Esophagus muscularis mucosa (tissue), 4 donors: ENCODE measurements at places on chromosomes 13 and 19. TPM values are rescaled to one million over a fixed set of nuclear protein-coding genes. Genes with fewer than 3 reads are reported as not detected.

- no peak for DNase-seq
These were observed 603 bp downstream of the GPALPP1 start for GRCh38 chr13:44989941-44990340.

- DNase-seq, result no peak
These were observed 22.8 kb downstream of the PLIN4 start for GRCh38 chr19:4495471-4495870.

DNA sequence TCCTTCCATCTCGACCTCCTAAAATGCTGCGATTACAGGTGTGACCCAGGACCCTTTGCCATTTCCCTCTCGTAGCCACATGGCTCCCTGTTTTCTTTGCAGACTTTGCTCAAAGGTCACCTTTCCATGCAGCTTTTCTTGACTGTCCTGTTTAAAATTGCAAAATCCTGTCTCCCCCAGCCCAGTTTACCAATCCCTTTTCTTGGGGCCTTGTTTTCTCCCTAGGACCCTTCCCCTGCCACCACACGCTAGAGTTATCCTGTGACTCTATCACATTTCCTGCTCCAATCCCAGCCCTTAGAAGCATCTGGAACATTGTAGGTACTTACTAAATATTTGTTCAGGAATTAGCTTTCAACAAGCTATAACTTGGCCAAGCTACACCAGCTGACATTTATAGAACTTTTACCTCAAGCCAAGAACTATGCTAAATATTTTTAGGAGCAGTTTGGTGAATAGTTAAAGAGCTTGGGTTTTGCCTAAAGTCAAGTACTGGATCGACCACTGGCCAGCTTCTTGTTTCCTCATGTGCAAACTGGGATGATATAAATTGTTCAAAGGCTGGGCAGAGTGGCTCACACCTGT, 9.1 kb upstream of the SERTAD3 start:
- no peak for DNase-seq

DNA sequence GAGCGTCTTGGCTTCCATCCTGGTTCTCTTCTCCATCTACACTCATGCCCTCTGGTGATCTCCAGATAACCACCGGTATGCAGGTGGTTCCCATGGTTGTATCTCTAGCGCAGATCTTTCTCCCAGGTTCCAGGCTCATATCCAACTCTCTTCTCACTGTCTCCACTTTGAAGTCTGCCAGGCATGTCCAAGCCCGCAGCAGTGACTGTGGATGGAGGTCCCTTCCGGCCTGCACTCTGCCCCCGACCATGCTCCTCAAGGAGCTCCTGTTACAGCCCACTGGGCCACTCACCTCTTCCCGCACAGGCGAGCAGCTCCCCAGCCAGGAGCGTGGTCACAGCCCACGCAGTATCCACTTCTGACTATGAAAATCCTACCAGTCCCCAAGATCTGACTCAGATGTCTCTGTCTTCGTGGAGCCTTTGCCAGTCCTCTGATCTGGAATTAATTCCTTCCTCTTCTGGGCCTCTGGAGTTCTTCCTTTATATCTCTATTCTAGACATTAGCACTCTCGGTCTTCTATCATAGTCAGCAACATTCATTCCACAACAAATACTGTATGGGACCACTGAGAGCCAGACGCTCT, 100.2 kb downstream of the TEX26 start:
- DNase-seq, result no peak

DNA sequence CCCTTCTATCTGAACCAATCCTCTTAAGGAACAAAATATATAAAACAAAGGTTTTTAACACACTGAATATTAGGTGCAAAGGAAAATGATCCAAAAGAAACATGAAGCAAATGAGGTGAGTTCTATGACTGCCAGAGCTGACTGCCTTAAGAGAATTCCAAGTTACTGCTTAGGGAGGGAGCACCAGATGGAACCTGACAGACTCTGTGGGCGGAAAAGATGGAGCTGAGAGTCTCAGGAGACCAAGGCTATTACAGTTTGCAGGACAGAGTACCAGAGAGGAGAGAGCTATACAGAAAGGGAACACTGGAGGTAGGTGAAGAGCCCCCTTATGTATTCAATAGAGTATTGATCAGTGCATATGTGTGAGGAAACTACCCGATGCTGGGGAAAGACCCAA, 87.2 kb downstream of the B3GLCT start:
- no peak for DNase-seq

DNA sequence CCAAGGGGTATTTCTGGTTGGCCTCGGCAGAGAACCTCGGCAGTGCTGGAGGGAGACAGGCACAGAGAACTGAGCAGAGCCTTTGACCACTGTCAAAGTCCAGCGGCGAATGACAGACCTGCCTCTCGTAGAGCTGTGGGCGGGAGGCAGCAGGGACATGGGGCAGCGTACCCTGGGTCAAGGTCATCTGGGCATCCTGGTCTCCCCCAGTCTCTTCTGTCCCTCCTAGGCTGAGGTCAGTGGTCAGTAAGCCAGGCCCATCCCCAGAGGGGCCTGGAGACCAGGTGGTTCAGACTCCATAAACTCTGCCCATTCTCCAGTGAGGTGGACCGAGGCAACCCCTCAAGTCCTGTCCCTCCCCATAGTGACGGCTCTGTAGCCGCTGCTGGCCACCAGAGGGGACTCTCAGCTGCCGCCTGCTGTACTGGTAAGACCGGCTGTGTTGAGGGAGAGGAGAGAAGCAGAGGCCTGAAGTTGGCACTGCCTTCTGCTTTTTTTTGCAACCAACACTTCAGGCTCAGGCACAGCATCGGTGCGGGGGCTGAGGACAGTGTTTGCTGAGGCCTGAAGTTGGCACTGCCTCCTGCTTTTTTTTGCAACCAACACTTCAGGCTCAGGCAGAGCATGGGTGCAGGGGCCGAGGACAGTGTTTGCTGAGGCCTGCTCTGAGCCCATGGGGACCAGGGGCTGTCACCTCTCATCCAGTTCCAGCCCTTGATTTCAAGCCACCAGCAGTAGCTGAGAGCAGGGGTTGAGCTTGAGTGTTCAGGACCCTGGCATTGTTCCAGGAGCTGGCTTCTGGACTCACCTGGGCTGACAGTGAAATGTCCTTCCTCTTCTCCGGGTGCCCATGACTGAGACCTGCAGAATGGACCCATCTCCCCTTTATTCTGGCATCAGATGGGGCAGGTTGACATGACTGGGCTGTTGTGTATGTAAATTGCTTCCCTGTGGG, at the start of gene PGLYRP2:
Gene PGLYRP2, minus strand, starts transcription at position 111 of the 955 bp plus-strand sequence. CDS start 130 bp downstream, outside the sequence.
- no peak for DNase-seq

DNA sequence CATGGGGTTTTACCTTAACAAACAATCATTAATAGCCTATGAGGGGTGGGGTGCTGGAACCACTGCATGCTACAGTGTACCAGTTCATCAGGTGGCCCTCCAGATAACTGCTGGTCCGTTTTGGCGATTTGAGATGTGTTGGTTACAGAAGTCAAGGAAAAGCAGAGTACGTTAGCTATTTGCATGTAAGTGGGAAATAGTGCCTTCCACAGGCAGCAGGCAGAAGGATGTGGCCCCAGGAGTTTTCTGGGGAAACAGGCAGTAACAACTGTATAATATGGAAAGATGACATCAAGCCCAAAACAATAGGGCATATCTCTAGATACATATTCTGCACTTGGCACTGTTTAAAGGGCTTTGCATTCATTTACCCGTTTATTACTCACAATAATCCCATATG, 245.7 kb downstream of the COL4A1 start:
- no peak for DNase-seq

- DNase-seq, result no peak
These were observed 9.2 kb upstream of the EHD2 start for GRCh38 chr19:47704024-47704423.

GRCh38 chr13:50378509-50379044, 363.3 kb downstream of the KCNRG start:
- peak; percentile 47 for DNase-seq

DNA sequence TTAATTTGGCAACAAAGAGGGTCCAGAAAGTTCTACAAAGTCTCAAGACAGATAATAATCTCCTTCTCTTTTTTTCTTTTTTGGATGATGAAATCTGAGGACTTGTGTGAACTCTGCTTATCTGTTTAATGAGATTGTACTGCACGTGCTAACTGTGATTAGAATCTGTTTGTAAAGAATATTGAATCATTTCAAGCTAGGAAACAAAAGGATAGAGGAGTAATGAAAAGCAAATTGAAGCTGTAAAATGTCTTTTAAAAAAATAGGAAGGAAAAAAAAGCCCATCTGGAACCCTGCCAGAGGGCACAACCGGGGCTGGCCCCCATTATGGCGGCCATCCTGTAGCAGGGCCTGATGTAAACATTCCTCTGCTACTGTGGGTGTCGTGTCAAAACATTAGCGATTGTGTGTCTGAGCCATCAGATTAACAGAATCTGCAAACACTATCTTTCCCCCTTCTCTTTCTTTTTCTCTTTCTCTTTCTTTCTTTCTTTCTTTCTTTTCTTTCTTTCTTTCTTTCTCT, 83.0 kb downstream of the FLT1 start:
- DNase-seq, result no peak

GRCh38 chr19:21474671-21475181, 30.7 kb upstream of the ZNF429 start:
- DNase-seq, result no peak

- DNase-seq, result no peak
These were observed 51.7 kb downstream of the ERCC5 start for GRCh38 chr13:102897371-102898138.

DNA sequence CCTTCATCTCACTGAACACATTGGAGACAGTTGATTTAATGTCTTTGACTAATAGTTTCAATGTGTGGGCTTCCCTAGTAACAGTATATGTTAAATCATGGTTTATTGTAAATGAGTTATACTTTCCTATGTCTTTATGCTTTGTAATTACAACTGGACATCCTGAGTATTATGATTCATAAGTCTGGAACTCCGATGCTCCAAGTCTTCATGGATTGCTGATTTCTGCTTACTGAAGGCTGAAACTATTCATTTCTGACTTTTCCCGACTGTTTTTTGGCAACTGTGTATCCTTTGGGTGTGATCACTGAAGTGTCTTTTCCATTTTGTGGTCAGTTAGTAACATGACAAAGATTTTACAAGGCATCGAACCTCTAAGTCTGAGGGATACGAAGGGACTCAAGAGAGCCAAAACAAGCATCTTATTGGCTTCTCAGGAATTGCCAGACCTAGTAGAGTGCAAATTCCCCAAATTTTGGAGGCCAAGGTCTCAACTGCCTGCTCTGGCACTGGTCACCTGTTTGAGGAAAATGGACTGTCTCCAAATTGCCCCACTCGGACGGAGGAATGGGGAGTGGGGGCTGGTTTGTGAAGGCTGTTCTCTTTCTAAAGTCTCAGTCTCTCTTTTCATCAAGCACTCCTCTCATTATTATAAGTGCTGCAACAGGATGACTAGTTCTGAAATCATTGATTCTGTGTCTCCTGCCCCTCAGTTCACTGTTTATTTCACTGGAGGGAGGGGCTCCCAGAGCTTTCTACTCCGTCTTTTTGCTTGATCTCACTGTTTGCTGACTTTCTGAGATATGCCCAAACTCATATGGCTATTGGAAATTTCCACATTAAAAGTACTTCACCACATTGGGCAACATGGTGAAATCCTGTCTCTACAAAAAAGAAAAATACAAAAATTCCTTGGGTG, 20.2 kb upstream of the CD70 start:
- DNase-seq, result no peak

DNA sequence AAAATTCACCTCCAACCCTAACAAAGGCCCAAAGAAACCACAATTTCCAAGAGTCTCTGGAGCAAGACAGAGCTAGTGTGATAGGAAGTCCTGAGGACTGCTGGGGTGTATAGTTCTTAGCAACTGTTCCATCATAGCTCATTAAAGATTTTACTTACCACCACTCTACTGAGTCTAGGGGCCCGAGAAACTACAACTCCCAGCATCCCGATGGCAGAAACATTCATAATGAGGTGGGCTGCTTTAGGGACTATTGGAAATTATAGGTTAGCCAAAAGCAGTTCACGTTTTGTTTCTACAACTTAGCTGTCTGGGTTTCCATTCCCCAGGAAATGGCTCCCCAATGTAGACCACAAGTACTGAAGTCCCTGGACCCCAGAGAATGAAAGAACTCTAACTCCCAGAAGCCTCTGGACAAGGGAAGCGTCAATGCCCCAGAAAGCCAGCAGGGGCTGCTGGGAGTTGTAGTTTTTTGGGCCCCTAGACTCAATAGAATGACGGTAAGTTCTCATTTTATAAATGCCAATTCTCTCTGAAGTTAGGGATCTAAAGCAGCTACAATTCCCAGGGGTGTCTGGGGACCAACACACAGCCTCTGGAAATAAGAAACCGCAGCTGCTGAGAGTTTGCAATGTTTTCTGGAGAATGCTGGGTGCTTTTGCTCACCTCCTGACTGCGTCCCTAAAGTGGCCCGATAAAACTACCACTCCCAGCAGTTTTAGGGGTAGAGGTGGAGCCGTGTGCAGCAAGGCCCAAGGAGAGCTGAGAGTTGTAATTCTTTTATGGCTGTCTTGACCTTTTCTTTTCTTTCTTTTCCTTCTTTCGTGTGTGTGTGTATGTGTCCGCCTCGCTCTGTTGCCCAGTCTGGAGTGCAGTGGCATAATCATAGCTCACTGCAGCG, 11.1 kb downstream of the FTL start:
- DNase-seq, result no peak

GRCh38 chr19:43983544-43983911, 460 bp upstream of the ZNF155 start:
- DNase-seq, result no peak

DNA sequence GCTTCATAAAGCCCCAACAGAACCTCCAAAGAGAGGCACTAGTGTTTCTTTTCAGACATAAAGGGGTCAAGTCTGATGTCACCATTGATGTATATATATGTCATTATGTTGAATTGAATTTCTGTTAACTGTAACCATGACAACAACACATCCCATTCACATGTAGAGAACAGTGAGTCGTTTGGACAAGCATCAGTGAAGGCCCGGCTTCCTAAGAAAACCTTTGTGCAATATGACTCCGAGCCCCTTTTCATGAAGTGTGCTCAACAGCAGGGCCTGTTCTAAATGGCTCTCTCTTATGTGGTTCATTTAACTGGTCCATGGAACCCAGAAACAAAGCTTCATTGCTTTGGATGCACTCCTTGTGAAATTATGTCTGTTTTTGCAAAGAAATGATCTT, 67.2 kb upstream of the UBL3 start:
- DNase-seq, result no peak

DNA sequence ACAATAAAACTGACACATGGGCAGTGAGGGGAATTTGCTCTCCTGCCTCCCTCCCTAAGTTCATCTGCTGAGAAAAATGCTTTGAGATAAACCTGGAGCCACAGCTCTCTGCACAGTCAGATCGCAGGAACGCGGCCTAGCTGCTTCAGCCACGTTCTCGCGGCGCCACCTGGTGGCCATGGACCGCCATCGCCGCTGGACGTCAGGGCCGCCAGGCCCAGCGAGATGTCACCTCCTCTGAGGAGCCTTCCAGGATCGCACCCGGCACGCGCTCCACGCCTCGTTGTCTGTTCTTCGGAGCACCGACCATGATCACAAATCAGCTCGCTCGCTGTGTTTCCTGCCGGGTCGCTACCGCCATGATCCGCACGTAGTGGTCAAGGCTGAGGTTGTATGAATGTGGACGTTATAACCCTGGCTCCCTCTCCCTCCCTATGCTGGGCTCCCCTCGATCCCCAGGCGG, 20.6 kb upstream of the USP29 start:
- DNase-seq, result no peak

GRCh38 chr13:113150550-113151365, 7.7 kb upstream of the PROZ start:
- DNase-seq, result no peak

- no peak for DNase-seq
These were observed 3.7 kb upstream of the GP6 start for GRCh38 chr19:55041627-55042343.

- DNase-seq, result no peak
These were observed 465.1 kb downstream of the SLITRK5 start for GRCh38 chr13:88136098-88136790.

PSG6 gene
- total RNA-seq, result not detected

C19orf38 gene
- total RNA-seq, result 1.1 TPM

POGLUT2 gene
- total RNA-seq, result 7.1 TPM

PGLYRP1 gene
- not detected for total RNA-seq

GSX1 gene
- total RNA-seq, result not detected
